SJSA1 (cell line): ENCODE measurements at places on chromosomes 2 and 18. TPM values are rescaled to one million over a fixed set of nuclear protein-coding genes. Genes with fewer than 3 reads are reported as not detected.

Gene OR6B2
- total RNA-seq, result not detected in 2 replicates

Gene FN1
- 498 and 887 TPM in 2 replicates for total RNA-seq

DNA sequence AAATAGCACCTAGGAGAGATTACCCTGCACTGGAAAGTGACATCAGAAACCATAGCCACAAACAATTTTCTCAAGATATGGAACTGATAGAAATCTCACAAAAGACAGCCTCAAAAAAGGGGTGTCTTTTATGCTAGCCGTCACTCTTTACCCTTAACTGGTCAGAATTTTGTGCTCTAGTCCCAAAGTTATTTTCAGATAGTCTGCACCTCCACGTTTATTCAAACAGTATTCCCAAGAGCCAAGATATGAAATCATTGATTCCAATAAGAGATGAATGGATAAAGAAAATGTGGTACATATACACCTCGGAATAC, 23.5 kb upstream of the PMAIP1 start:
- H3K4me3 ChIP-seq, result no peak overlapping the region
- peaks cover 27% of the 10 kb centered on the region for H3K4me1 ChIP-seq
- H3K36me3 ChIP-seq, result no peaks in the 10 kb centered on the region
- H3K27ac ChIP-seq, result no peak overlapping the region
- DNase-seq, result no peak

GRCh38 chr2:134117676-134118075, 136.2 kb upstream of the MGAT5 start:
- no peaks in the 10 kb centered on the region for H3K27me3 ChIP-seq
- DNase-seq, result no peak
- no peaks in the 10 kb centered on the region for H3K36me3 ChIP-seq
- H3K27ac ChIP-seq, result no peak overlapping the region
- peaks cover 10% of the 10 kb centered on the region; the same call in 1 of the 2 replicates for H3K4me1 ChIP-seq
- H3K4me3 ChIP-seq, result no peak overlapping the region

DNA sequence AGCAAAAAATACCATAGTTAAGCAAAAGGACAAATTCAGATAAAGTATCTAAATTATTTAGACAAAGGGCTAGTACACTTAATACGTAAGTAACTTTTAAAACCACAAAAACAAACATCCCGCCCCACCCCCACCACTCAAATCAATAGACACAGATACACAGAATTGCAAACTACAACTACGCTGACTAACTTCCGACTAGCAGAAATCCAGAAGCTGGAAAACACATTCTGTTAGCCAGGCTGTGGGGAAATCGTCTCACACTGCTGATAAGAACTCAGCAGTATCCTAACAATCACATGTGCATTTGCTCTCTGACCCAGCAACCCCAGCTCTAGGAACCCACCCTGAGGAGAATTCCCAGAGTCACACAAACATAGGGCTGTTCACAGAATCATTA, 16.6 kb downstream of the FAM168B start:
- H3K36me3 ChIP-seq, result peaks cover 95% of the 10 kb centered on the region
- no peak overlapping the region for H3K27ac ChIP-seq
- no peaks in the 10 kb centered on the region for H3K27me3 ChIP-seq
- peaks cover 4% of the 10 kb centered on the region; the same call in 1 of the 2 replicates for H3K4me1 ChIP-seq
- no peak overlapping the region for H3K4me3 ChIP-seq

GRCh38 chr2:6372317-6372901, 493.3 kb downstream of the CMPK2 start:
- DNase-seq, result no peak
- H3K36me3 ChIP-seq, result no peaks in the 10 kb centered on the region
- H3K27ac ChIP-seq, result no peak overlapping the region
- H3K4me3 ChIP-seq, result no peak overlapping the region
- no peaks in the 10 kb centered on the region for H3K27me3 ChIP-seq

DNA sequence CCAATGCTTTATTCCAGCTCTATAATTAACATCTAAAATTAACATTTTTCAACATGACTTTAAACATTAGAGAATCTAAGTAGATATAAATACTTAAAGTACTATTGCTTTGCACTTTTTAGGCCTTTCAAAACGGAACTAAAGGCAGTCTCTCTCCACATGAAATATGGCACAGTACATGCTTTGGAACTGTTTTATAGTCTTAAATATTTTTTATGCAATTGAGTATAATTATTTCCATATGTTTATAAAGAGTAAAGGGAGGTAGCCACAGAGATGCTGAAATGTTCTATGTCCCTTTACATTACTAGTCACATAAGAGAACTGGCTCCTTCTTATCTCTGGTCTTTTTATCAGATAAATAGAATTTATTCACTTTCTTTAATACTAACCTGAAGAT, 674.0 kb downstream of the PLCL1 start:
- DNase-seq, result no peak
- H3K36me3 ChIP-seq, result no peaks in the 10 kb centered on the region
- H3K4me1 ChIP-seq, result no peaks in the 10 kb centered on the region

- peak overlapping the region; percentile 66 for H3K27ac ChIP-seq
- H3K4me1 ChIP-seq, result peaks cover 57% of the 10 kb centered on the region
- DNase-seq, result peak; percentile 80
- no peaks in the 10 kb centered on the region for H3K27me3 ChIP-seq
- no peak overlapping the region for H3K4me3 ChIP-seq
- no peaks in the 10 kb centered on the region for H3K36me3 ChIP-seq
These were observed 682.7 kb upstream of the FANCL start for GRCh38 chr2:58923869-58924268.

GRCh38 chr2:128493880-128494279, 175.2 kb upstream of the HS6ST1 start:
- DNase-seq, result no peak
- H3K27me3 ChIP-seq, result no peaks in the 10 kb centered on the region
- H3K4me1 ChIP-seq, result peaks cover 50% of the 10 kb centered on the region
- no peaks in the 10 kb centered on the region for H3K36me3 ChIP-seq

Gene PAX8
- total RNA-seq, result not detected in 2 replicates

Gene FRZB
- 0.03 TPM in 1 of 2 replicates, not detected in the other for total RNA-seq

Gene RNPEPL1
- total RNA-seq, result 14.3 and 14.9 TPM in 2 replicates

- DNase-seq, result no peak
- no peaks in the 10 kb centered on the region for H3K36me3 ChIP-seq
- no peaks in the 10 kb centered on the region for H3K27me3 ChIP-seq
- peaks cover 27% of the 10 kb centered on the region for H3K4me1 ChIP-seq
- no peak overlapping the region for H3K4me3 ChIP-seq
- peak overlapping the region; percentile 36; the same call in 1 of the 2 replicates for H3K27ac ChIP-seq
These were observed 38.9 kb downstream of the MRPL33 start for GRCh38 chr2:27810455-27810854.

GRCh38 chr2:173271135-173271534, 83.5 kb upstream of the CDCA7 start:
- H3K27me3 ChIP-seq, result no peaks in the 10 kb centered on the region
- H3K36me3 ChIP-seq, result no peaks in the 10 kb centered on the region; the same call in 1 of the 2 replicates
- no peaks in the 10 kb centered on the region for H3K4me1 ChIP-seq
- no peak overlapping the region for H3K4me3 ChIP-seq
- no peak for DNase-seq

Gene BBS5
- total RNA-seq, result 3.4 and 4.3 TPM in 2 replicates

DNA sequence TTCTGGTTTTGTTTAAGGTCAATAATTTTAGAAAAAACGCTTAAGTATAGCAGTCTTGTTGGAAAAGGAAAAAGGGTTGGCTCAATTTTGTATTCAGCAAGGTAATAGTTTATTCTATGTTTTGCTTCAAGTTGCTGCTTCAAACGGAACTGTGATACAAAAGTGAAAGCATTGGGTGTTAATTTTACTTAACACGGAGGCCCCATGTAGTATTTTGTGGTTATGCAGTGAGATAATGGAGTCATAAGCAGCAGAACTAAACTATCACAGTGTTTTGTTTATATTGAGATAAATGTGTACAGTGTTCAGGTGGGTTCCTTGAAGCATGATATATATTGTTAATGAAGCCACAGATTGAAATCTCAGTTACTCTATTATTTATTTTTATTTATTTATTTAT, 67.0 kb upstream of the LYPD6B start:
- no peak overlapping the region for H3K4me3 ChIP-seq
- H3K27ac ChIP-seq, result no peak overlapping the region
- H3K36me3 ChIP-seq, result no peaks in the 10 kb centered on the region
- no peak for DNase-seq
- H3K4me1 ChIP-seq, result no peaks in the 10 kb centered on the region

- no peak overlapping the region for H3K4me3 ChIP-seq
- H3K27ac ChIP-seq, result no peak overlapping the region
- H3K27me3 ChIP-seq, result no peaks in the 10 kb centered on the region
These were observed 39.8 kb downstream of the VSNL1 start for GRCh38 chr2:17580319-17580715.

Gene NTSR2
- not detected in 2 replicates for total RNA-seq

GRCh38 chr2:3001615-3002560, 375.7 kb downstream of the EIPR1 start:
- no peak overlapping the region for H3K4me3 ChIP-seq
- no peak overlapping the region for H3K27ac ChIP-seq
- H3K4me1 ChIP-seq, result no peaks in the 10 kb centered on the region
- no peaks in the 10 kb centered on the region for H3K36me3 ChIP-seq
- no peaks in the 10 kb centered on the region for H3K27me3 ChIP-seq
- DNase-seq, result no peak

Gene ITPRIPL1
- total RNA-seq, result 0.50 and 0.55 TPM in 2 replicates

Gene IGFBP5
- 0.03 TPM in 1 of 2 replicates, not detected in the other for total RNA-seq
